Stimulated activated CD4-positive, alpha-beta T cell treated with anti-CD3 and anti-CD28 coated beads, Interleukin-12 subunit alpha, Interleukin-12 subunit beta, amount 100 ng/mL, for 48 hours (primary cell): ENCODE measurements at places on chromosomes 2 and 18.

GRCh38 chr18:55213586-55213985, 254.3 kb upstream of the CCDC68 start:
- no peak for DNase-seq

- DNase-seq: peak; percentile 93
Measured at GRCh38 chr2:97995734-97996624, at the start of gene TMEM131. TMEM131 (minus strand) TSS chr2:97995948; CDS start chr2:97995662, 286 bp downstream.

GRCh38 chr2:140027320-140027719, 1247.1 kb upstream of the NXPH2 start:
- DNase-seq: no peak

- no peak for DNase-seq
Measured at GRCh38 chr2:42488297-42488696, 5.5 kb downstream of the KCNG3 start.

DNA sequence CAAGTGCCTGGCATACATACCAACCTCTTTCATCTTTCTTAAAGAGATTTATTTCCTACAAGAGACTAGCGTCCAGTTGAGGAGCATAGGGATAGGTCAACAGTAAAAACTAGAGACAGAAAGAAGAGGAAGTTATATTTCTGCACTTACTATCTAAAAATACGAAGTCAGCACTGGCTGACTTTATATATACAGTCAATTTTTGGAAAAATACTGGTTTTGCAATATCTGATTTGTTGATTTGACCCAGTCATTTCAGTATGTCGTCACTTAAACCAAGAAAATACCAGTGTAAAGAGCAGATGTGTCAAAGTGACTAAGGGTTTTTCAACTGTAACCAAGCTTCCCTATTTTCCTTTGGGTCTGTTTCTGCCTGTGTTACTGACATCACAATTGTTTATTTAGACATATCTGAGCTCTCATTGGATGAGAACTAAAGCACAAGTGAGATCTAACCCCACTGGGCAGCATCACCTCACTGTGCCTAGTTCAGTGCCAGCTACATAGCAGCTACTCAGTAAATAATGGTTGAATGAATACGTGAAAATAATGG, 23.0 kb downstream of the CYTIP start:
- no peak for DNase-seq
